Activated T-helper 1 cell treated with anti-CD3 and anti-CD28 coated beads, Interleukin-12 subunit alpha, Interleukin-12 subunit beta, Interleukin-2, Interleukin-4 antibody, amounts not matched to agents 30 ng/mL and 10 ng/mL and 1 ng/mL, durations not matched to agents 14 hours and 24 hours and 36 hours (primary cell): ENCODE measurements at places on chromosomes 5 and 9. TPM values are rescaled to one million over a fixed set of nuclear protein-coding genes. Genes with fewer than 3 reads are reported as not detected.

The ARSB gene
- total RNA-seq = 11.3 and 13.8 TPM in 2 replicates

The PFN3 gene
- not detected in 2 replicates for total RNA-seq

The INSL6 gene
- total RNA-seq = not detected in 2 replicates

The GPR150 gene
- total RNA-seq = 0.22 and 0.26 TPM in 2 replicates

DNA sequence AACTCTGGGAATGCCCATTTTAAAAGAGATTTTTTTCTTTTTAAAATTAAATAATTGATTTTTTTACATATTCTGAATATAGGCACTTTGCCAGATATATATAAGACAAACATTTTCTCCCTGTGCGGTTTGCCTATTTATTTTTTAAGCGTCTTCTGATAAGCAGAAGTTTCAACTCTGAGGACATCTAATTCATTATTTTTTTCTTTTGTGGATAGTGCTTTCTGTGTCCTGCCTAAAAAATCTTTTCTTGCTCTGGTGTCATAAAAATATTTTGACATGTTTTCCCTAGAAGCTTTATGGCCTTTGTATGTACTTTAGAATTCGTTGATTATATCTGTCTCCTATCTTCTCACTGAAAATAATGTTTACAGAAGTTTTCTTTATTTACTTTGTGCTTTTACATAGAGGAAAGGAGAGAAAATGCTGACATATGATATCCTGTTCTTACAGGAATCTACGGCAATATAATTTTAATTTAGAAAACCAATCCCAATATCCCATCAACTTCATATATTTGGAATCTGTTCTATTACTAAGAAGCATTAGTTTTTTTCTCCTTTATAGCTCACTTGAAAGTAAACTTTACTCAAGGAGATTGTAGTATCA, 111.9 kb upstream of the EFNA5 start:
- no peak overlapping the region for H3K4me3 ChIP-seq
- no peaks in the 10 kb centered on the region for H3K4me1 ChIP-seq
- no peak overlapping the region for H3K27ac ChIP-seq
- DNase-seq = no peak
- H3K27me3 ChIP-seq = peaks cover 2% of the 10 kb centered on the region
- no peaks in the 10 kb centered on the region for H3K36me3 ChIP-seq

- H3K27me3 ChIP-seq = peaks cover 15% of the 10 kb centered on the region
- no peaks in the 10 kb centered on the region for H3K36me3 ChIP-seq
- peaks cover 31% of the 10 kb centered on the region for H3K4me1 ChIP-seq
- H3K4me3 ChIP-seq = peak overlapping the region; percentile 98
Measured at GRCh38 chr5:151449297-151449696, 1.9 kb downstream of the SLC36A1 start.

- DNase-seq = no peak
- no peaks in the 10 kb centered on the region for H3K4me1 ChIP-seq
- peaks cover 15% of the 10 kb centered on the region for H3K27me3 ChIP-seq
- no peak overlapping the region for H3K4me3 ChIP-seq
- H3K27ac ChIP-seq = no peak overlapping the region
Measured at GRCh38 chr9:72271613-72272478, 93.2 kb downstream of the ZFAND5 start.

DNA sequence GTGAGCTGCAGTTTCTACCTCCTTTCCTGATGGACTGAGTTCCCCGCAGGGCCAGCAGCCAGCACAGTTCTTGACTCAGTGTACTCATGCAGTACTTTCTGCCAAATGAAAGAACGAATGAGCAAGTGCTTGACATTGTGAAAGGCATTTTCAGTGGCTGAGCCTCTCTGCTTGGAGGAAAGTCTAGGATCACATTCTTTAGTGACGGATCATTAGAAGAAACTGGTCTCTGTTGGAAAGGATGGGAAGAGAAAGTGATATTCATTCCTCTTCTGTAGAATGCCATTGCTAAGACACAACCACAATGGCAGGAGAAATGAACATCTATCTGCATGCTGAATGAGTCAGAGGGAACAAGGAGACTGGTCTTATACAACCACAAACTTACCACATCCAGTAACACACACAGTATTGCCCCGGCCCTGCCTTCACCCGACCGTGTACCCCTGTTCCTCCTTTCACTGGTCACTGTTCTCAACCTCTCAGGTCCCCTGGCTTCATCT, 206.9 kb downstream of the CRB2 start:
- peaks cover 21% of the 10 kb centered on the region for H3K4me1 ChIP-seq
- no peak for DNase-seq
- H3K27ac ChIP-seq = peak overlapping the region; percentile 28
- H3K4me3 ChIP-seq = no peak overlapping the region
- no peaks in the 10 kb centered on the region for H3K27me3 ChIP-seq
